CD4-positive, CD25-positive, alpha-beta regulatory T cell (primary cell): ENCODE measurements at places on chromosomes 4 and X. TPM values are rescaled to one million over a fixed set of nuclear protein-coding genes. Genes with fewer than 3 reads are reported as not detected.

GRCh38 chr4:77669946-77670590 is 64.4 kb downstream of the CXCL13 start:
- DNase-seq: no peak

DNA sequence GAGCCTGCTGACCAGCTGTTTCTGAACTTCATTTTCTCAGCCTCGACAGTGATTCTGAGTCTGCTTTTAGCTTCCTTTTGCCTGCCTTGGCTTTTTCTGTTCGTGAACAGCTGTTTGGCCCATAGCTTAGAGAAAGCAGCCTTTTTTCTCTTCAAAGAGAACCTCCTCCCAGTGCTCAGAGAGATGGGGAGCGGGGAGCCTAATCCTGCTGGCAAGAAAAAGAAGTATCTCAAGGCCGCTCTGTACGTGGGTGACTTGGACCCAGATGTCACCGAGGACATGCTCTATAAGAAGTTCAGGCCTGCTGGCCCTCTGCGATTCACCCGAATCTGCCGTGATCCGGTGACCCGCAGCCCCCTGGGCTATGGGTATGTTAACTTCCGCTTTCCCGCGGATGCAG is 756 bp downstream of the PABPC5 start:
- DNase-seq: no peak

DNA sequence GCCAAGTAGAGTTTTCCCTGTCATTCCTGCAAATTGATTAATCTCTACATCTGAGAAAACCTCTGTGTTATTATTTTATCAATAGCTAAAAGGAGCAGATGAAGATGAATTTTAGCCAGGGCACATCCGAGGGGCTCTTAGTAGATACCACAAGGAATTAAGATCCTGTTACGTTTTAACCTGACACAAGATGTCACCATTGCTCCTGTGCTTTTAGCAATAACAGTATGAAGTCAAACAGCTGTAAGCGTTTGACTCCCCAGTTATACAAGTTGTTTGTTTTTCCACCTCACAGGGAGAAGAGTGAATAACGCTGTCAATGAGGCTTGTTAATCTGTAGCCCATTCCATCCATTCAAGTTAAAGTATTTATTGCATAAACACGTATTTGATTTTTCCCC is 76.0 kb upstream of the AP1S2 start:
- no peak for DNase-seq

GRCh38 chr4:185395238-185395955 is at the start of gene LRP2BP:
TSS of gene LRP2BP (minus strand) at chr4:185395924. CDS start at chr4:185378186, 17,738 bp downstream.
- no peak for DNase-seq

Gene ITGB1BP2
- not detected for polyA plus RNA-seq

Gene MAGEA9
- polyA plus RNA-seq: not detected

DNA sequence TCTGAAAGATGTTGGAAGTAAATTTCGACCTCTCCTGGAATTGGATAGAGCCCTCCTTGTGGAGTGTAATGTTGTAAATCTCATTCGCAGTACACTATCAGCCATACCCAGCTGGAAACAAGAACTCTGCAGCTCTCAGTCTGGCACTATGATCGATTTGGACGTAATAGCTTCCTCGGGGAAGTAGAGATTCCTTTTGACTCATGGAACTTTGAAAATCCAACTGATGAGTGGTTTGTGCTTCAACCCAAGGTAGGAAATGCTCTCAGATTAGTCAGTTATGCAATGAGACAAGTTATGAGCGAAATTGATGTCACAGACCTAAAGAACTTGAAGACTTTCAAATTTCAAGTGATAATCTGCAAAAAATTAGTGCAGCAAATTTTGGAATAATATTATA is 103.9 kb downstream of the SYTL5 start:
- DNase-seq: no peak

Gene NPNT
- not detected for polyA plus RNA-seq

Gene GPC3
- polyA plus RNA-seq: 0.34 TPM

Gene CPE
- 3.2 TPM for polyA plus RNA-seq

Gene GYPE
- 2.6 TPM for polyA plus RNA-seq

Gene TEC
- polyA plus RNA-seq: 1.1 TPM

GRCh38 chrX:9759337-9759736 is 6.3 kb downstream of the GPR143 start:
- DNase-seq: no peak

Gene NCBP2L
- polyA plus RNA-seq: not detected

GRCh38 chr4:25839687-25840086 is 23.1 kb downstream of the SEL1L3 start:
- DNase-seq: no peak

- DNase-seq: no peak
Measured at GRCh38 chrX:34884817-34885216, 57.8 kb upstream of the FAM47B start.

GRCh38 chr4:35982318-35982717 is 262.0 kb downstream of the ARAP2 start:
- DNase-seq: no peak

Gene KCTD8
- not detected for polyA plus RNA-seq
